ENCODE measurements at places on chromosomes 2 and 18.
A peak's percentile ranks its signal among the peaks of the same experiment; 100 is the strongest.

- DNase-seq = no peak
Observed at GRCh38 chr2:95525294-95526035, 40.9 kb upstream of the TRIM43B start.

GRCh38 chr18:10979411-10979810 is 170.0 kb downstream of the PIEZO2 start:
- no peak for DNase-seq

GRCh38 chr2:110804915-110805314 is 72.5 kb downstream of the ACOXL start:
- peak; percentile 52 for DNase-seq

GRCh38 chr2:207663870-207664545 is 38.8 kb upstream of the METTL21A start:
- no peak for DNase-seq

- DNase-seq = no peak
Observed at GRCh38 chr2:162014751-162015150, 59.3 kb downstream of the DPP4 start.
